Hippocampal formation (tissue), 2 donors: ENCODE measurements at places on chromosomes 13 and 19.

- DNase-seq = no peak
Measured at GRCh38 chr13:50618206-50618605, 225.3 kb downstream of the DLEU7 start.

DNA sequence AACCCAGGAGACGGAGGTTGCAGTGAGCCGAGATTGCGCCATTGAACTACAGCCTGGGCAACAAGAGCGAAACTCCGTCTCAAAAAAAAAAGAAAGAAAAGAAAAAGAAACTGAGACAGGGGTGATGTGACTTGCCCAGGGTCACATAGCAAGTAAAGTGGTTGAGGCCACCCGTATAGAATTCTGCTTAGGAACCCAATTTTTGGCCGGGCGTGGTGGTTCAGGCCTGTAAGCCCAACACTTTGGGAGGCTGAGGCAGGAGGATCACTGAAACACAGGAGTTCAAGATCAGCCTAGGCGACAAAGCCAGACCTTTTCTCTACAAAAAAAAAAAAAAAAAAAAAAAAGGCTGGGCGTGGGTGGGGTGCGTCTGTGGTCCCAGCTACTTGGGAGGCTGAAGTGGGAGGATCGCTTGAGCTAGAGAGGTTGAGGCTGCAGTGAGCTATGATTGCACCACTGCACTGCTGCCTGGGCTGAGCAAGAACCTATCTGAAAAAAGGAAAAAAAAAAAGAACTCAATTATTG is 1.3 kb downstream of the SNRPA start:
- DNase-seq = no peak

DNA sequence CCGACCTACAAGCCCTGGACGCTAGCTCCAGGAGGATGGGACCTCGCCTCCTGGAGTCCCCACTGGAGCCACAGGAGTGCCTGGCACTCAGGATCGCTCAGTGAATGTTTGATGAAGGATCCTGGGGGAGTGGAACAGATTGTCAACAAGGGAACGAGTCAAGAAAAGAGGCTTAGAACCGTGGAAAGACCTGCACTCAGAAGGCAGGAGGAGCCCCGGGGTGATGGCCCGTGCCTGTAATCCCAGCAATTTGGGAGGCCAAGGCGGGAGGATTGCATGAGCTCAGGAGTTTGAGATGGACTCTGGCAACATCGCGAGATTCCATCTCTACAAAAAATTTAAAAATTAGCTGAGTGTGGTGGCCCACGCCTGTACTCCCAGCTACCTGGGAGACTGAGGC is 38.9 kb downstream of the ATP12A start:
- DNase-seq = no peak

- DNase-seq = no peak
Measured at GRCh38 chr13:111175372-111175771, 60.3 kb downstream of the ARHGEF7 start.
